ENCODE measurements at places on chromosomes 11 and 22.

DNA sequence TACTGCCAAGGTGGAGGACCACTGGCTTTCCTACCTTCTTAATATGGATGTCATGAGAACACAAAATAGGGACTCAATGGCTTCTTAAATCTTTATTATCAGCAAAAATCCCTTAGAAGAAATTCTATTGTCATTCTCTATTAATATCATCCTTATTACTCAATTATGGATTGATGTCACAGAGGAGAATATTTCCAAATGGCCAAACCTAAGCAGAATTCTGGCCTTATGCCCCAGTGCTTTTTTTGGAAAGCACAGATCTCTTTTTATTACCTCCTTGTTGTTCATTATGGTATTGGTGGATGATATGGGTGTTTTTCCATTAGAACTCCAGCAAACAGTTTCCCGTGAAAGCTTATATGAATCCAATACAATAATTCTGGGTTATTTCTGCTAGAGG lies 9.9 kb downstream of the CRTAM start:
- DNase-seq: no peak

GRCh38 chr11:32152216-32152615 lies 61.3 kb downstream of the RCN1 start:
- no peak for DNase-seq

GRCh38 chr11:95045812-95046211 lies 3.4 kb upstream of the KDM4F start:
- DNase-seq: no peak

GRCh38 chr11:36350137-36350513 lies 54.0 kb downstream of the PRR5L start:
- no peak for DNase-seq

- no peak for DNase-seq
Measured at GRCh38 chr11:116703421-116703820, 69.4 kb downstream of the BUD13 start.

GRCh38 chr11:112042161-112042960 lies 17.2 kb downstream of the DLAT start:
- peak; percentile 13 for DNase-seq

GRCh38 chr22:24102366-24103200 lies 78.7 kb upstream of the SUSD2 start:
- no peak for DNase-seq

GRCh38 chr11:14541192-14541947 lies 21.2 kb upstream of the PSMA1 start:
- no peak for DNase-seq

GRCh38 chr11:47276923-47277322 lies 7.0 kb downstream of the MADD start:
- no peak for DNase-seq

- DNase-seq: no peak
Measured at GRCh38 chr11:59582006-59582405, 33.6 kb downstream of the OSBP start.

- DNase-seq: no peak
Measured at GRCh38 chr22:32653823-32654222, 147.7 kb upstream of the TIMP3 start.

DNA sequence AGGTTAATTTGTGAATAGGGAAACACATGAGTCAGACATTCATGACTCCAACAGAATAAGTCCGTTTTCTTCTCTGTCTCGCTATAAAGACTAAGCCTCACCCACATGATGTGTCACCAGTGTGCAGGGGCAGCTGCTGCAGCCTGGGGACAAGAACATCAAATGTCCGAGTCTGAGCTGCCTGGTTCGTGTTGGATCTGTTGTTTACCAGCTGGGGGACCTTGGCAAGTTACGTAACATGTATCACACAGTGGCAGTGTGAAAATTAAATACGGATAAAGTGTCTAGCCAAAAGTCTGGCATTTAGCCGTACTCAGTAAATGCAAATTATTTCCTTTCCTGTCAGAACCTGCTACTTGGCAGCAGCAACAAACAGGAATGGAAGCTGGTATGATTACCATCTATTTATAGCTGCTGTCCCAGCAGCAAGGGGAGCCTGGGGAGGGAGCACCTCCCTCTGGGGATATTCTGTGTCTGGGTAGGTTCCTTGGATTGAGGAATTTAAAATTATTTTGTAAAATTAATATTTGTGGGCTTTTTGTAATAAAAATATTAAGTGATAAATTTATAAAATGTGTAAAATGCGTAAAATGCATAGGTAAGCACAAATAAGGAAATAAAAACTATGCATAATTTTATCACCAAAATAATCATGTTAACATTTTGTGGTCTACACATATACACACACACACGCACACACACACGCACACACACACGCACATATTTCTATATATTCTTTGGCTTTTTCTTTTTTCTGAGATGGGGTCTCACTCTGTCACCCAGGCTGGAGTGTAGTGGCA lies 1.3 kb upstream of the CLDN25 start:
- peak; percentile 51 for DNase-seq

- DNase-seq: peak; percentile 73
Measured at GRCh38 chr22:21102659-21103267, 57.0 kb downstream of the LRRC74B start.

- no peak for DNase-seq
Measured at GRCh38 chr22:49163258-49163959, 664.3 kb downstream of the BRD1 start.

DNA sequence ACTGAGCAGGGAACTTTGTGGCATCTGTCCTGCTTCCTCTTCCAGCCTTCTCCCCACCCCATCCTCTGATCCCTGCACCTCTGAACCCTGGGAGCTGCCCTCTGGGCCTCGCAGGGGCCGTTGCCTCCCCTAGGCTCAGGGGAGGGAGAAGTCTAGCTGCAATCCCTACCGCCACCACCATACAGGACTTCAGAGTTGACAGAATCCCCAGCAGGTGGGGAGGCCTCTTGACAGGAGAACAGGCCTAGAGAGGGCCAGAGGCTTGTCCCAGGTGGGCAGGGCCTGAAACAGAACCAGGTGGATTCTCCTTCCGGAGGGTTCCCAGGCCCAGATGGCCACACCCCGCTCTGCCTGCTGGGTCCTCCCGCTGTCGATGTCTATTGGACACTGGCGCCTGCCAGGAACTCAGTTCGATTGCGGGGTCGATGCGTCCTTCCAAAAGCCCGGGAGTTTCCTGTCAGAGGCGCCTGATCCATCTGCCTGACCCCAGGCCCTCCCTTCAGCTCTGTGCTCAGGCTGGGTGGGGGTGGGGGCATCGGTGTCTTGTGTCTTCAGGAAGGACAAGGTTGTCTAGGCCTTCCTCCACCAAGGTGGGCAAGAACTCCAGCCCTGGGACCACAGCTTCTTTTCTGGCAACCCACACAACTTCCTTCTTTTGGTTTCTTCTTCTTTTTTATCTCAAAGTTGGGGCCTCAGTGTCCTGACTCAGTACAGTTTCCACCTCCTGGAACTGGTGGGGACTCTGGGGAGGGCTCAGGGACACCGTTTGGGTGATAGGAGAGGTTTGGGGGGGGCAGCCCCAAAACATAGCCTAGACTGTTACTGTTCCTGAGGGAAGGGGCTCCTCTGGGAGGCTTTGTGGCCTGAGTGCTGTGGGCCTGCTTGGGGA lies 6.4 kb downstream of the STARD10 start:
- DNase-seq: no peak

GRCh38 chr11:69490516-69490915 lies 9.1 kb downstream of the LINC01488 start:
- no peak for DNase-seq

DNA sequence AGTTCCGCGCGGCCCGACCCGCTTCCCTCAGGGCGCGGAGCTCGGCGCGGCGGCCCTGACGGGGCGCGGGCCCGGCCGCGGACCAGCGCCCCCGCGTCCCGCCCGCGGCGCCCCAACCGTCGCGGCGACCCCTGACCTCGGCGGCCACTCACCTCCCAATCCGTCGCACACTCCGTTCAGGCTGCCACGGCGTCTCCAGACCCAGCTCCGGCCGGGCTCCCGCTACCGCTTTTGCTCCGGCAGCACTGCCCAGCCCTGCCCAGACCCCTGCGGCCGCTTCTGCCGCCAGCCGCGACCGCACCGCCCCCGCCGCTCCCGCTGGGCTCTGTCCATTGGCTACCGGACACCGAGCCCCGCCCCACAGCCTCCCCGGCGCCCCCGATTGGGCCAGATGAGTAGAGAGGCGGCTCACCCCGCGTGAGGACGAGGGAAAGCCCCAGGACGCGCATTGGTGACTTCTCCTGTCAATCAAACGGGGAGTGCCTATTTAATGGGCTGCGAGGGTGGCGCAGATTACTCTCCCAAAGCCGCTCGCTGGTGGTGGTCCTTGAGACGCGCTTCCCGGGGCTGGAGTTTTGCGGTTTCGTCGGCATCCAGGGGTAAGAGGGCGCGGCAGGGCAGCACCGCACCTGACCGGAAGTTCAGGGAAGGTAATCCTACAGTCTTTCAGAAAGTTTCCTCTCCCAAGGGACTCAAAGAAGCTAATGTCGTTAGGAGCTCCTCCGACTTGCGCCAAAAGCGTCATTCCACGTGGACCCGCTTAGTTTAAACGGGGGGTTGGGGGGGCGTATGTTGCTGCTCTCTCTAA lies at the start of gene PACSIN2:
TSS of gene PACSIN2 (minus strand) at position 281 of the 808 bp plus-strand sequence. CDS start 103,069 bp downstream, outside the sequence.
- peak; percentile 100 for DNase-seq

DNA sequence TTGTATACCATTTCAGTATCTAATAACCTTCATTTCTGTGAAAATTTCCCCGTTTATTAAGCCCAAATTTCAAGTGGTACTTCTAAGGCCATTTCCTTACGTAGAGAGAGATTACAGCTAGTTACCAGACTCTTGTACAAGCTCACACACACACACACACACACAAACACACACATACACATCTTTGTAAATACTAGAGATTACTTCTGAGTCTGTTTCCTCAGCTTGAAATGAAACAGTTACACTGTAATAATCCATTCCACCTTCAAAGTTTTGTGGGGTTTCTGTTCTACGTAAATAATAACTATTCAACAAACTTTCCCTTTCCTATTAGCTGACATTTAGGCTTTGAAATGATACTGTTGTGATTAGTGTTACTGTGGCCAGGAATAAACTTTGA lies 6.2 kb downstream of the POGLUT3 start:
- DNase-seq: no peak

DNA sequence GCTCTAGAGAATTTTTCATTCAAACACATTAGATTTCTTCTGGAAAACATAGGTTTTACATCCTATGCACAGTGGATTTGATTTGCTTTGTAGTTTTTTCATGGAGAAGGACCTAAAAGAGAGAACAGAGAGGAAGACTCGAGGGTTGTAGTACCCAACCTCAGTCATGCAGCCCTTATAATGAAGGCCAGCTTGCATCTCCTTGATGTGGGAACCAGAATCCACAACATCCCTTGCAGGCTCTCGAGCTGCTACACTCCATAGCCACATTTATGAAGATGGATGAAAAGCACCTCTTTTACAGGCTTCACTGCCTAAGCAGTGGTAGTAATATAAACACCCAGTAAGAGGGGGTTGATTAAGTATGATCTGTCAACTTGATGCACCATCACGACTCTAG lies 9.5 kb upstream of the OR5B12 start:
- DNase-seq: no peak

DNA sequence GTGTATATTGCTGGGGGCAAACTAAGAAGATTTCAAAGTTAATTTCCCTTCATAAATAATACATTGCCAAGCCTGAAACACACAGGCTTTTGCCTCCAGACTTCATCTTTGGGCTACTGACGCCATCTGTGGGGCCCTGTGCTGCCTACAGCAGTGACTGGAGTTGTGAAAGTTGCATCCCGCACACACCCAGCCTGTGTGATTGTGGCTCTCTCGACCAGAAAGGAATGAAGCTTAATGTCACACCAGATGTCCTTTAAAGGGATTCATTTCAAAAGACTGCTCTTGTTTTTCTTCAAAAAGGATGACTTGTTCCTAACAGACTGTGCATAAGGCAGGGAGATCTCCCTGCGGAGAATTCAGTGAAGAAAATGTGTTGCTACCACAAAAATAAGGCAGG lies 210.5 kb downstream of the FAM181B start:
- DNase-seq: no peak

- DNase-seq: no peak
Measured at GRCh38 chr11:105829084-105829483, 193.0 kb downstream of the MSANTD4 start.

GRCh38 chr11:22625448-22626287 lies at the start of gene FANCF:
Gene FANCF, minus strand, starts transcription at chr11:22625823. Its CDS starts 13 bp downstream, at chr11:22625810.
- DNase-seq: peak; percentile 92

DNA sequence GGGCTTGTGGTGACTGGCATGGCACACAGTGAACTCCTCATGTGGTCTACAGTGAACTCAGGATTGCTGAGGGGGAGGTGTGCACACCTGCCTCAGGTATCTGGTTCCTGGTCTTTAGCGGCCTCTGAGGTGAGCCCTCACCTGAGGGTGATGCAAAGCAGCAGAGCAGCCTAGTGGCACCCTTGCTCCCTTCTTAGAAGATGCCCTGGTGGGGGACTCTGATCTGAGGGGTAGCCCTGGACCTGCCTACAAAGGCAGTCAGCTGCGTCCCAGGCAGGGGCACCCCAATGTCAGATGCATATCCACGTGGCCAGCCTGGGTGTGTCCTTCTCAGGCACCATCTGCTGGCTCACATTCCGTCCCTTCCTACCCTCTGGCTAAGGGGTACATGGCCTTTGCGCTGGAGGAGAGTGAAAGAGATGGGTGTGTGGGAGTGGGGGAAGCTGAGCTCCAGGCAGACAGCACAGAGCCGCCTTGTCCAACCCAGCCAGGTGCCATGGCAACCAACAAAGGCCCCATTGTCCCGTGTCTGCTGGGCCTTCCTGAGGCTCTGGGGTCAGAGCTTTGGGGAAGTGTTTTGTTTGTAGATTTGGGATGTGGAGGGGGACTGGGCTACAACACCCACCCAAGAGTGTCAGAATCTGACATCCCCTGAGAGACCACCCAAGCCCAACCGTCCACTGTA lies 5.8 kb downstream of the PLEKHB1 start:
- peak; percentile 87 for DNase-seq

DNA sequence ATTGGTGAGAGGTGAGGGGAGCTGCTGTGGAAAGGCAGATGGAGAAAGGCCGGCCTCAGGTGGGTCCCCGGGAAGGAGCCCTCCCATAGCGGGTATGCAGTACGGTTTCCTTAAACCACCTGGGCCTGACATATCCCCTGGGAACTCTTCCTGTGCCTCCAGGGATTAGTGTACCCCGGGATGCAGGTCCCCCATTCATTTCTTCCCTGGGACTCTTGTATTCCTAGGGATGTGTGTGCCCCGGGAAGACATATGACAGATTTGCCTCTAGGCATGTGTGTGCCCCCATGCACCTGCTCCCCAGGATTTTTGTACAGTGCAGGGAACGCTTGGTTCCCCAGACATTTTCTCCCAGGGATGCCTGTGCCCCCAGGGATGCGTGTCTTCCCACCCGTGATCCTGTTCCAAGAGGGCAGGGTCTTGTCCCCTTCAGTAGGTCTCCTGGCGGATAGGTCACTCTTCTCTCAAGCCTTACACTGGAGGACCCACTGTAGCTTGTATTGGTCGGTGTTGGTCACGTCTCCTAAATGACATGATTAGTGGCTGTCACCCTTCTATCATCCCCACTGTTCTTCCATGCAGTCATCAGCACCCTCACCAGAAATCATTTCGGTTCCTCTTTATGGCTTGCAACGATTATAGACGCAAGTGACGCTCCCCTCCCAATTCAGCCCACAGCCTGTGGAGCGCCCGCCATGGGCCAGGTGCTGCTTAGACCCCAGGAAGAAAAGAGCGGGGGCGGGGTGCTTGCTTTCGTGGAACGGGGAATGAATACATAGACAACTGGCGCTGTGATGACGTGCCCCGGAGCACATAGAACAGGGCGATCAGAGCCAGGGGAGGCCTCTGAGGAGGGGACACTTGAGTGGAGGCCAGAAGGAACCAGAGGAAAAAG lies 1.3 kb downstream of the PARVB start:
- DNase-seq: no peak

All from urothelium cell line (cell line).